Right atrium auricular region (tissue), 2 donors: ENCODE measurements at places on chromosomes 16 and 17.

DNA sequence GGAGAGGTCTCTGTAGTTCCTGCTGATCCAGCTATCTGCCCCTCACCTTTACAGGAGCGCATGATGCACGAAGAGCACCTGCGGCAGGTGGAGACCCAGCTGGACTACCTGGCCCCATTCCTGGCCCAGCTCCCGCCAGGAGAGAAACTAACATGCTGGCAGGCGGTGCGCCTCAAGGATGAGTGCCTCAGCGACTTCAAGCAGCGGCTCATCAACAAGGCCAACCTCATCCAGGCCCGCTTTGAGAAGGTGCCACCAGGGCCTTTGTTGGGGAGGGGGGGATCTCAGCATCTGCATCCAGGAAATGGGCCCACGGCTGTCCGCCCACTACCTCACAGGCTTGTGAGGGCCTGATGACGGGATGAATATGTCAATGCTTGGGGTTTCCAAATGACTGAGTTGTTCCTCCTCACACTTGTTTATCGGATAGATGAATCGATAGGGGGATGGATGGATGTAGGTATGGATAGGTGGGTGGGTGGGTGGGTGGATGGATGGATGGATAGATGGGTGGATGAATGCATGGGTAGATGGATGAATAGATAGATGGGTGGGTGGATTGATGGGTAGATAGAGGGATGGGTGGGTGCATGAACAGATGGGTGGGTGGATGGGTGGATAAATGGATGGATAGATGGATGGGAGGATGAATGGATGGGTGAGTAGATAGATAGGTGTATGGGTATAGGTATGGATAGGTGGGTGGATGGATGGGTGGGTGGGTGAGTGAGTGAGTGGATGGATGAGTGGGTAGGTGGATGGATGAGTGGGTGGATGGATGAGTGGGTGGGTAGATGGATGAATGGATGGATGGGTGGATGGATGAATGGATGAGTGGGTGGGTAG lies 7.0 kb upstream of the KATNB1 start:
- DNase-seq, result no peak

DNA sequence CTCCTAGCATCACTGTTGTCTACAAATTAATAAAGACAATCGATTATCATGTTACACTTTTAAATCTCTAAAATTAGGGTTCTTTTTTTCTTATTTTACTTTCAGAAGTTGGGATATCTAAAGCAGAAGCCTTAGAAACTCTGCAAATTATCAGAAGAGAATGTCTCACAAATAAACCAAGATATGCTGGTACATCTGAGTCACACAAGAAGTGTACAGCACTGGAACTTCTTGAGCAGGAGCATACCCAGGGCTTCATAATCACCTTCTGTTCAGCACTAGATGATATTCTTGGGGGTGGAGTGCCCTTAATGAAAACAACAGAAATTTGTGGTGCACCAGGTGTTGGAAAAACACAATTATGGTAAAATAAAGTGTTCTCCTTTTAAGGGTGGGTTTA lies 2.4 kb downstream of the RAD51C start:
- no peak for DNase-seq

DNA sequence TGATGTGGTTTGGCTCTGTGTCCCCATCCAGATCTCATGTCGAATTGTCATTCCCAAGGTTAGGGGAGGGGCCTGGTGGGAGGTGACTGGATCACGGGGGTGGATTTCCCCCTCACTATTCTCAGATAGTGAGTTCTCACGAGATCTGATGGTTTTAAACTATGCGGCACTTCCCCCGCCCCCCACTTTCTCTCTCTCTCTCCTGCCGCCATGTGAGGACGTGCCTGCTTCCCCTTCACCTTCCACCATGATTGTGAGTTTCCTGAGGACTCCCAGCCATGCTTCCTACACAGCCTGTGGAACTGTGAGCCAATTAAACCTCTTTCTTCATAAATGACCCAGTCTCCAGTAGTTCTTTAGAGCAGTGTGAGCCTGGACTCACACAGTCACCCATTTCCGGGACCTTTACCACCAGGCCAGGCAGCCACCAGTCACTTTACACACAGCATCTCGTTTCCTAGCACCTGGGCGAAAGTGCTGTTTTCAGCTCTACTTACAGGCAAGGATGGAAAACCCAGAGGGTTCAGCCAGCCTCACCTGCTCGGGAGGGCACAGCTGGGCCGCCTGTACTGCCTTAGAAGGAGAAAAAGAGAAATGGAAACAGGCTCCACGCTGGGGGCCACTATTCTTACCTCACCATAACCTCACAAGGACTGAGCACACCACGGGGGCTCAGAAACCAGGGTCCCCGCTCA lies 13.8 kb upstream of the ZC3H18 start:
- DNase-seq, result no peak

DNA sequence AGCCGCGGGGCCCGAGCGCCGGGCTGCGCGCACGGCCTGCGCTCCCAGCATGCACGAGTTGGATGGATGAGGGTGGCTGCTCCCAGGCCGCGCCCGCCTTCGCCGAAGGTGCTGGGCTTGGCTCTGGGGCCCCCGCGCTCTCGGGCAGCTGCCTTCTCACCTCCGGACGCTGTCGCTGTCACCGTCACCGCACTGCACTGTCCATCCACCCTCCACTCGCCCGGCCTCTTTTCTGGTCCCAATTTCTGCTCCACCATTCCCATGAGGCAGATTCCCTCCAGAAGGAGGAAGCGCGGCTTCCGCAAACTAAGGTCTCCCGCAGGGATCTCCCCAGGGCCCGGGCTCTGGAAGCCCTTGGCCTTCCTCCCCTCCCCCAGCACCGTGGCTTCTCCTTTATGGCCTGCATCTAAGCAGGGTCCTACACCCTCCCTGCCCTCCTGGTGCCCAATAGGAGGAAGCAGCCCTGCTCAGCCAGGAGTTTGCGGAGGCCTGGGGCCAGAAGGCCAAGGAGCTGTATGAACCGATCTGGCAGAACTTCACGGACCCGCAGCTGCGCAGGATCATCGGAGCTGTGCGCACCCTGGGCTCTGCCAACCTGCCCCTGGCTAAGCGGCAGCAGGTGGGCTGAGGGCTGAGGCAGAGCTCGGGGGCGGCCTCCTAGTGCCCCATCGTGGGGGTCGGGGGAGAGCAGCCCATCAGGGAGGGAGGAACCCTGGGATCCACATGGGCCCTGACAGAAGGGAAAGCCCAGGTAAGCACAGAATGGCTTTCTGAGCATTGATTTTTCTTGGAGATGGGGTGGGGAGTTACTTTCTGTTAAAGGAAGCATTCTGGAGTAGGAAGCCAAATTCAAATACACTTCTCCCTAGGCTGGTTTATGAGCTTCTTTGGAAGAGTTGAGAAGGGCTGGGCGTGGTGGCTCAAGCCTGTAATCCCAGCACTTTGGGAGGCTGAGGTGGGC lies 899 bp downstream of the ACE start:
- no peak for DNase-seq

GRCh38 chr16:68378436-68379415 lies 67.9 kb downstream of the PRMT7 start:
- DNase-seq, result no peak

GRCh38 chr17:5354886-5355415 lies 64.5 kb downstream of the NUP88 start:
- no peak for DNase-seq

DNA sequence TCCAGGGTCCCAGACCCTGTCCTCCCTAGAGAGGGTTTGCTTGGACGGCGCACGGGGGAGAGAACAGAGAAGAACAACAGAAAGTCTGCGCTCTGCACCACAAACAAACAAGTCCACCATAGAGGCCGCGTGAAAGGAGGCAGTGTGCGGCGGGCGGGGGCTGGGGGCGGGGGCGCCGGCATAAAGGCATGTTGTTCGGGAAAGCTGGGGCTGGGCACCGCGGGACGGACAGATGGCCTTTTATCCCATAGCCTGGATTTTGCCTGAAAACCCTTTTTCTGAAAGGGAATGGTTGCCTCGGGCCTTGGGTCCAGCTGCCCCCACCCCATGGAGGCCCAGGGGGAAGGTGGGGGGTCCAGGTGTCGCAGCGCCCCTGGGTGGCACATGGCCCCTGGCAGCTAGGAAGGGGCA lies 26.0 kb downstream of the FA2H start:
- DNase-seq, result no peak

DNA sequence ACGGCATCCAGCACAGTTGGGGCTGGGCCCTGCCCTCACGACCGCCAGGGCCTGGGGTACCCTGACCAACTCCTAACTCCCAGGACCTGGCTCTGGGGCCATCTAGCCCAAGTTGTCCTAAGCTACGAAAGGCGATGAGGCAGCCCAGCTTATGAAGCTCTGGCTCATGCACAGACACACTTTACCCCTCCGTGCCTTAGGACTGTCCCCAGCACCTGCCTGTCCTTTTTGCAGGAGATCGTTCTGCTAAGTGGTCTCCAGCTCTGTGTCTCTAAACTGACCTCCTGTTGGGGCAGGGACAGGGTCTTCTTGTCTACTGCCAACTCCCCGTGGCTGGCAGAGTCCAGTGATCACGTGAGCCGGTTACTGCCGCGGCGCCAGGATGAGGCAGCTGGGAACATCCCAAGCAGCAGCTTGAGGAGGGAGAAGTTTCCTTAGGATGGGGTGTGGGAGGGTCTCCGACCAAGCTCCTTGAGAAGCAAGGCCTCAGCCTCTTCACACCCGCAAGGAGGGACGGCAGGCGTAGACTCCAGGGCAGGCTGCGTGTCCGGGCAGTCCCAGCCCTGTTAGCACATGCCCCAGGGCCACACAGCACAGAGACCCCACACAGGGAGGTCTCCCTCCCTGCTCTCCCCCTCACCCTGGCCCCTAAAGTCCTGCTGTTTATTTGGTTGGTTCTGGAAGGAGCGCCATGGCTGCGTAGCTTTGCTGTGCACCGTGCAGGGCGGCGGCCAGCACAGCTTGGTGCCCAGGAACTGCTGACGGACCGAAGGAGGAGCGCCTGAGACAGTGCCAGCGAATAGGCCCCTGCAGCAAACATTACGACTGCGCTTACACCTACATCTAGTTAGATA lies 16.4 kb upstream of the METRNL start:
- DNase-seq, result no peak

GRCh38 chr16:50301626-50302471 lies 35.5 kb downstream of the ADCY7 start:
- peak; percentile 82 for DNase-seq

GRCh38 chr16:15538507-15538906 lies 104.1 kb downstream of the BMERB1 start:
- no peak for DNase-seq

DNA sequence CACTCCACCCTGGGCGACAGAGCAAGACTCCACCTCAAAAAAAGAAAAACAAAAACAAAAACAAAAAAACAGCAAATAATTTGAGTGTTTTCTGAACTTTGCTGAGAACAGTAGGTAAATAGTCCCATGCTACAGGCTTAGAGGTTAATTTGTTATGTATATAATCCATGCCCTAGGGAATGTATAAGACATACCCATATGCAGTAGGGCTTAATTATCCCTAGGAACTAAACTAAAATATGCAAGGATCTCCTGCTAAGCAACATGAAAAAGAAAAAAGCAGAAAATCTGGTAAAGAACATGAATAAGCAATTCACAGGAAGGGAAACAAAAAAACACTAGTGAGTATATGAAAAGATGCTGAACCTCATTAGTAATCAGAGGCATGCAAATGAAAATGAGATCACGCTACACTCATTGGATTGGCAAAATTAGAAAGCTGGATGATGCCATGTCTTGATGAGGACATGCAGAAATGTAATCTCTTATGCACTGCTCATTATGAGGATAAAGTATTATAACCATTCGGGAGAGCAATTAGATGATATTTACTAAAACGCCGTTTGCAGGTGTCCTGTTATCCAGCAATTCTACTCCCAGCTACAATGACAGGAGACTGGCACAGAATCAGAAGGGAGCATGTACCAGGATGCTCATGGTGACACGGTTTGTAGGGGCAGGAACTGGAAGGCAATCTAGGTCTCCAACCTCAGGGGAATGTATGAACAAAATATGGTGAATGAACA lies 5.6 kb downstream of the KCTD13 start:
- DNase-seq, result no peak

GRCh38 chr16:88871349-88871702 lies 4.9 kb upstream of the PABPN1L start:
- no peak for DNase-seq

GRCh38 chr17:62857526-62857925 lies 49.4 kb upstream of the MARCHF10 start:
- peak; percentile 21 for DNase-seq

- DNase-seq, result no peak
Observed at GRCh38 chr17:45223539-45224528, 2.1 kb downstream of the FMNL1 start.

GRCh38 chr17:33701910-33702309 lies 408.8 kb upstream of the ASIC2 start:
- DNase-seq, result no peak

DNA sequence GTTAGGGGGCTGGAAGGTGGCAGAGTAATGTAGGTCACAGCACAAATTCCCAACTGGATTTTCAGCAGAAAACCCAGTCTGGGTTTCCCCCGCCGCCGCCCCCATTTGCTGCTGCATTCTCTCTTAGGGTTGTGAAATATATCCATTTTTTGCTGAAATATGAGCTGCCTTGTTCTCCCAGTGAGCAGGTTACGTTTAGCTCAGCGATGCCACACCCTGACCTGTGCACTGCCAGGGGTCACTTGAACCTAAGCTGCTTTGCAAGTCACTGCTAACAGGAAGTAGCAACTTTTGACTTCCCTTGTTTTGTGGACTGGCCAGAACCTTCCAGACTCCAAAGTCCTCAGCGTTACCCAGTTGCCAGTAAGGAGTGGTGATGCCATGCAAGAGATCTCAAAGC lies 274.1 kb downstream of the CPPED1 start:
- DNase-seq, result no peak

DNA sequence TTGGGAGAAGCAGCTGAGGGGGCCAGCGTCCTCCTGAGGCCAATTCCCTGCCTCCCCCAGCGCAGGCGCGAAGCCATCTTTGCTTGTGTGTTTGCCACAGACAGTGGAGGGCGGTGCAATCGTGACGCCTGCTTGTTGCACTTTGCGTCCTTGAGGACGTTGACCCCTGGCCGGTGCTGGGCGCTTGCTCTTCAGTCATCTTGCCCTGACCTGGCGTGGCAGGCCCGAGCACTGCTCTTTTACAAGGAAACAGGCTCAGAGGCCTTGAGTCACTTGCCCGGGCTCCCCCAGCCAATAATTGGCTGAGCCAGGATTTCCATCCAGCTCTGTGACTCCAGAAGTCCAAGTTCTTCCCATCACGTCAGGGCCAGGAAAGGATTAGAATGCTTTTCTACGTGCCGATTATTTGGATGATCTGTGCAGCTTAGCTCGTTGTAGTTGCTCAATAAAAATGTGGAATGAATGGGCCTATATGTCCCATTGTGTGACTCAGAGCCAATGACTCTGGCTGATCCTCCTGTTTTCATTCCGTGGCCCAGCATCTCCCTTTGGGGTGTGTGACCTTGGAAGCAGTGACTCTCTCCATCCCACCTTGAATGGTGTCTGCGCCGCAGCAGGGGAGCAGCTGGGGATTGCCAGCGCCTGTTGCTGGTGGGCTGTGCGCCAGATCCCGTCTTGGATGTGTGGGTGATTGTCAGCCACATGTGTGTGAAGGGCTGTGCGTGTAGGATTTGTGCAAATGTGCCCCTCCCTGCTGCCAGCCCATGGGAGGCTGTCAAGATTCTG lies 214.1 kb downstream of the SEC14L1 start:
- DNase-seq, result peak; percentile 88
